ENCODE measurements at places on chromosomes 1 and 21.

DNA sequence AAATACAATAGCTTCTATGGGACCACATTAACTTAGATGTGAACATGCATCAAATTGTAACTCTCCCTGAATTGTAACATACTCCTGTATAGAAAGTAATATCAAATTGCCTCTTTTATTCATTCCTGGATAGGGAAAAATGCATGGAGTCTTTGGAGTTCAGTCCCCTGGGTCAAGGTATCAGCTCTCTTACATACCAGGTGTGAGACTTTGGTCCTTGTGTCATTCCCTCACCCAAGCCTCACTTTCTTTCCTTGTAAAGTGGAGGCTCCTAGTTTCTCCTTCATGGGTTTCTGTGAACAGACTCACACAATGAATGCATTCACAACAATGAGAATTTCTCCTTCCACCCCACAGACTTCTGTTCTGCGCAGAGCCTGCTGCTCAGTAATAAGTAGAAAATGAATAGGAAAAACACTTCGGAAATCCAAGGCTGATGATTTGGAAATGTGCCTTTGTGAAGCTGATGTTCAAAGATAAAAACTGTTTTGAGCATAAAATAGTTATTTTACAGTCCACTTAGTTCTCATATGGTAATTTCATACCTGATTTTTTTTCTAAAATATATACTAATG is 185.3 kb downstream of the AK5 start:
- DNase-seq = no peak

GRCh38 chr1:197200272-197200899 is 53.9 kb upstream of the ASPM start:
- DNase-seq = peak; percentile 53

- no peak for DNase-seq
Measured at GRCh38 chr1:221457685-221458446, 284.0 kb downstream of the DUSP10 start.

DNA sequence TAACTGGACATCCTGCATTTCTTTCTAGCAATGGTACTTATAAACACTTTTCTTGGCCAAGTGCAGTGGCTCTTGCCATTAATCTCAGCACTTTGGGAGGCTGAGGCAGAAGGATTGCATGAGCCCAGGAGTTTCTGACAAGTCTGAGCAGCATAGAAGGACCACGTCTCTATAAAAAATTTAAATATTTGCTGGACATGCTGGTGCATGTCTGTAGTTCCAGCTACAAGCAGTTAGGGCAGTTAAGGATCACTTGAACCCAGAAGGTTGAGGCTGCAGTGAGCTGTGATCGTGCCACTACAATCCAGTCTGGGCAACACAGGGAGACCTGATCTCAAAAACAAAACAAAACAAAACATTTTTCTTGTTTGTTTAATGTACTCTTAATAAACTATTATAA is 434.0 kb downstream of the PLA2G4A start:
- no peak for DNase-seq

DNA sequence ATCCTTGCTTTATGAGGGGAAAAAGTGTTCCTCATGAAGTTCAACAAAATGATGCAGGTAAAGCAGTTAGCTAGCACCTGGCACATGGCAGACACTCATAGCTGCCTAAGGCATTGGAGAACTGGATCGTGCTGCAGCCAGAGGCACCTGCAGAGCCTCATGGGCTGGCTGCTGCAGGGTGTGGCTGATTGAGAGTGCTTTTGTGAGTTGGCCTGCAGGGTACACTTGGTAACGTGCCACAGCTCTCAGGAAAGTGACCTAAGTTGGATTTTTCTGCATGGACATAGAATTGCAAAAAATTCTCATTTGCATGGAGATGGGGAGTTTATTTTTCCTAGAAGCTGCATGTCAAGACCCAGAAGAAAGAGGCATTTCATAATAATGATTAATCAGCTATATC is 31.6 kb upstream of the IL20 start:
- DNase-seq = no peak
